Caudate nucleus (tissue), 63 donors: ENCODE measurements at places on chromosomes 1 and 21.

GRCh38 chr1:151133018-151133806 is 13.2 kb downstream of the SEMA6C start:
- DNase-seq = no peak

- DNase-seq = no peak
Observed at GRCh38 chr21:45209685-45210284, 77.9 kb downstream of the POFUT2 start.

GRCh38 chr1:20472860-20473711 is 12.9 kb downstream of the CAMK2N1 start:
- peak; percentile 19 for DNase-seq

GRCh38 chr1:186503190-186503589 is 42.3 kb upstream of the PDC start:
- DNase-seq = no peak

DNA sequence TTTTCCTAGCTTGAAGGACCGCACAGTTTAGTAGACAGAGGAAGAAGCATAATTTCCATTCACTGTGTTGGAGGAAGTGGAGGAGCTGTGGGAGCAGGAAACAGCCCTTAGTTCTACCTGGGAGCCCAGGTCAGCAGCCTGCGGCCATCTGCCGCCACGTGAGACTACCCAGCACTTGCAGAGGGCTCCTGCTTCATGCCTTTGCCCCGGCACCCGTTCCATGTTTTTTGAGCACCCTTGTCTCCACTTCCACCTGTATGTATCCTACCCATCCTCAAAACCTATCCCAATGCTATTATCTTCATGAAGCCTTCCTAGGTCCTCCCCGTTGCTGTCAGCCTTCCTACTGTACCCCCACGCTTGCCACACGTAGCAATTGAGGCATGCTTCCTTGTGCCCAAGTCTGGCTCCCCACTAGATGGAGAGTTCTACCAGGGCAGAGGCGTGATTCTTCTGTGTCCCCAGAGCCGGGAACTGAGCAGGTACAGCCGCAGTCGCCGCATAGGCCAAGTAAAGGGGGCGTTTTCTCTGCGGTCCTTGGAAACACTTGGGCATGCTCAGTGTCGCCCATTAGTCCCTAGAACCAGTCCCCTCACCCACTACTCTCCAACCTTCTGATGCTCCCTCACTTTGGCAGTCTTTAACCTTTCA is 1.9 kb downstream of the SLC6A9 start:
- DNase-seq = no peak

GRCh38 chr1:74773582-74773981 is 40.6 kb downstream of the TYW3 start:
- DNase-seq = no peak

DNA sequence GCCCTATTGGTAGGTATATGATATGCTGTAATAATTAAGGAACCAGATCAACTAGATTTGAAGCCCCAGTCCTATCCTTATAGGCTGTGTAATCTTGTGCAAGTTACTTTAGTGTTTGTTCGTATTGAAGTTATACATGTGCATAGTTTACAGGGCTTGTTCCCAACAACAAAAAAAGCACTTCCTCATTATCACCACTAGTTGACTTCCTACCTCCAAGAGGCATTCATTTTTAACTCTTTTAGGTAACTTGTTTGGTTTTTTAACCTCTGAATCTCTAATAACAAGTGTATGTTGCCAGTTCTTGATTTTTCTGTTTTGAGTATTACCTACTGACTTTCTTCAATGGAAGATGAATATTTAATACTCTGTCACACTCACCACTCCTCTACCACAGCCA is 71.9 kb downstream of the ST3GAL3 start:
- DNase-seq = no peak

DNA sequence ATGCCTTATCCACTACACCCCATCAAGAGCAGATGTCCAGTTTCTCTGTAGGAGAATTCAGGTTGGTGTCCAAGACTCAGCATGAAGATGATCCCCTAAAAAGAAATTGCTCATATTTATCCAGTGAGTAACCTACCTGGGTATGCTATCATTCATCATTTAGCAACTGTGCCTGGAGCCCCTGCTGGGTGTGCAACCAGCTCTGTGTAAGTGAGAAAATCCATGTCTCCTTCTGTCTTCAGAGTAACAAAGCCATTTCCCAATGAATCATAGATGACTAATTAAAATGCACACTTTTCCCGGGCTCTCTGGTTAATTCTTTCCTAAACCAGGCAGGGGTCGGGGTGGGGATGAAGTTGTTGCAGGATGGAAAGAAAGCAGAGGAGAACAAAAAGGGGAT is 35.8 kb downstream of the OLFML3 start:
- no peak for DNase-seq

- DNase-seq = no peak
Observed at GRCh38 chr1:186884251-186884650, 55.5 kb downstream of the PLA2G4A start.

- no peak for DNase-seq
Observed at GRCh38 chr1:42847111-42847595, 740 bp downstream of the ZNF691 start.

GRCh38 chr1:223429821-223430220 is 36.6 kb downstream of the CCDC185 start:
- DNase-seq = no peak

- DNase-seq = no peak
Observed at GRCh38 chr21:31993826-31994825, 121.3 kb downstream of the HUNK start.

DNA sequence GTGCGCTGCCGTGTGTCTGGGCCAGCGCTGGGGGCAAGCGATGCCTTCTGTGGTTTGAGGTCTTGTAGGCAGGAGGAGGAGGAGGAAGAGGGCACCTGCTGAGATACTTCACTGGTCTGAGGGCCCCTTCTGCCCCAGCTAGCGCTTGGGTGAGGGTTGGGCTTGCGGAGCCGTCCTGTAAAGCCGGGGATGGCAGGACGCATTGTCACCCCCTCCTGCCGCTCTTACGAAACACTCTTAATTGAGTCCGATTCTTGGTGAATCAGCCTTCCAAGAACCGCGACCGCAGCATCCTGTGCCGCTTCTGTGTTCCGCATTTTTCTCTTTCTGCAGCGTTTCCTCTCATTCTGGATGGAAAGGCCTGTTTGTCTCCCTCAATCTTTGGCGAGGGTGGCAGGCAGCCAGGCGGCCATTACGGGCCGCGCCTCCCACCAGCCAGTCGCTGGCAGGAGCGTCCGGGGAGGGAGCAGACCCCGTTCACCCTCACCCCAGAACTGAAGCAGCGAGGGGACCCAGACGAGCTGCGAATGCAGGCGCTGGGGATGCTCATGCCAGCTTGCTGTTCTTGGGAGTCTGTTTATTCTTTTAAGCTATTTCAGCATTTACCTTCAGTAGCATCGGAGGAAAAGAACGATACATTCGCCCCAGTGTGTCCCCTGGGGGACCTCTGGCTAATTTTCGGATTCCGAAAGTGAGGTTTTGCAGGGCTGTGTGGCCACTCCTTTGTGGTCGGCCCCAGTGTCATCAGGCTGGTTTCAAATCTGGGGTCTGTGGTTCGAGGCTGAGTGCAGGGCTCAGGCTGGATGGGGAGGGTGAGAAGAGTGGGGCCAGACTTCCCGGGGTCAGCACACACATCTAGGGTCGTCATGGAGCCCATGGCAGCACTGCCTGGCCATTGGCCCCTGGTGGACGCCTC is 62.7 kb downstream of the SKI start:
- peak; percentile 67 for DNase-seq

- no peak for DNase-seq
Observed at GRCh38 chr1:226611301-226611700, 62.7 kb downstream of the STUM start.

DNA sequence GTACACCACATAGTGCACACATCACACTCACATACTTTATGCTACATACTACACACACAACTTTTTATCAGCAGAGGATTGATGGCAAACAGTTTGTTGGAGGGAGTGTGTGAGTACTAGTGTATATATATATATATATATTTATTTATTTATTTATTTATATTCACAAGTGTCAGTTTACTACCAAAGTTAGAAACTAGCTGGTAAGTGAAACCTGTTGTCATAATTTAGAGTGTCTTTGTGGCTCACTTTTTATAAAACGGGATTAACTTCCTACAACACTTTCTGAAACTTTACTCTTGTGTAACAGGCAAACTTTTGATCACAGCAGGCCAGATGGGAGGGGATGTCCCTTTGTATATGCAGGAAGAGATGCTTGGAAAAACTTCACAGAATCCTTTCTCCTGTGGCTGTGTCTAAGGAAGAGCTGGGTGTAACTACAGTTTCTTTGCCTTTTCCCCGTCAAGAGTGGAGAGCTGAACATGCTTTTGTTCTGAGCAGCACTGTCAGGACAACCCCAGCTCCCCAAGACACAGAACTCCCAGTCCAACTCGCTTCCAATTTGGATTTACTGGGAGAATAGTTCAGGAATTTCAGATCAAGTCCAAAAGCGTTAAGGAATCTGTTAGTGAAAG is 1.9 kb upstream of the SAMD13 start:
- DNase-seq = no peak

DNA sequence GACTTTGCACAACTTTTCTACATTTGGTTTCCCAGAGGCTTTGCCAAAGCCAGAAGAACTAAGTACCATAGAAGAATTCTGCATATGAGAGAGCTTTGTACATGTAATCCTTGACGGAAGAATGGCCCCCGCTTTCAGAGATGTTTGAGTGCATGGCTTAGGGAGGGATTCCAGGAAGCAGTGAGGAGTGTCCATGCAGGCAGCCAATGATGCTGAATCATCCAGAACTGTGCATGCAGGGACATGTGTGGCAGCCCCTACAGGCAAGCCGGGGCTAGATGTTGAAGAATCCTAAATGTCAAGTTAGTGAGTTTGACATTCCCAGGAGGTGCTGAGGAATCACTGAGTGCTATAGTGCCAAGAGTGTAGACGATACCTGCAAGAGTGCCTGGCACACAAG is 9.9 kb upstream of the HAO2 start:
- DNase-seq = no peak

DNA sequence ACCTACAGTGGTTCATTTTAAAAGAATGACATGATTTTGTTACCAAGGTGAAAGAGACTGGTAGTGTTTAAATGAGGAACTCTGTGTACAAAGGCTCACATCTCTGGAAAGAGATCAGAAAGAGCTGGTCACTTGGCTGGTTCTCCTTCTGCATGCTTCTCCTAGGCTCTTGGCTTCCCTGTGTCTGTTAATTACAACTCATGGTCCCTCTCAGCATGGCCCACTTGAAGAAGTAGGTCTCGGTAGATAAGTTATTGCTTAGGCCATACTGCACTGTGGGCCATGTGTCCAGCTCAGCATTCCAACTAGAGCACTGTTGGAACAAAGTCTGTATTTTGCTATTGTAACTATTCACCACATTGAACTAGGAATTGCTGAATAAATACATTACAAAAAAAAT is 91.1 kb downstream of the KIAA0319L start:
- no peak for DNase-seq

DNA sequence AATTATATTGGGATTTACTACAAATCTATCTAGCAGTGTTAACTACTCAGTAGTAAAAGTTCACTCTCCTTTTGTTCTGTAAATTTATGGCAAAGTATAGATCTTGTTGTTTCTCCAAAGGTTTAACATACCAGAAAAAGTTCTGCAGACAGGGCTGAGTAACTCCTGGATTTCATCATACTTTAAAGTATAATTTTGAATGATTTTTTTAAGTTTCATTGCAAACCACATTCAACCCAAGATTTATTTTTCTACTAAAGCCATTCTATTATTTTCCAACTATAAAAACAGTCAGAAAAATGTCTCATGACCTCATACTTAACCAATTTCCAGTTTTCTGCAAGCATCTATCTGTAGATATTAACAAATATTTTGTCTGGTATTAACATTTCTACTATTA is 585.8 kb upstream of the ZRANB2 start:
- DNase-seq = no peak

- no peak for DNase-seq
Observed at GRCh38 chr1:164794356-164794755, 235.4 kb downstream of the PBX1 start.

GRCh38 chr1:182330303-182330702 is 61.3 kb downstream of the GLUL start:
- DNase-seq = no peak

DNA sequence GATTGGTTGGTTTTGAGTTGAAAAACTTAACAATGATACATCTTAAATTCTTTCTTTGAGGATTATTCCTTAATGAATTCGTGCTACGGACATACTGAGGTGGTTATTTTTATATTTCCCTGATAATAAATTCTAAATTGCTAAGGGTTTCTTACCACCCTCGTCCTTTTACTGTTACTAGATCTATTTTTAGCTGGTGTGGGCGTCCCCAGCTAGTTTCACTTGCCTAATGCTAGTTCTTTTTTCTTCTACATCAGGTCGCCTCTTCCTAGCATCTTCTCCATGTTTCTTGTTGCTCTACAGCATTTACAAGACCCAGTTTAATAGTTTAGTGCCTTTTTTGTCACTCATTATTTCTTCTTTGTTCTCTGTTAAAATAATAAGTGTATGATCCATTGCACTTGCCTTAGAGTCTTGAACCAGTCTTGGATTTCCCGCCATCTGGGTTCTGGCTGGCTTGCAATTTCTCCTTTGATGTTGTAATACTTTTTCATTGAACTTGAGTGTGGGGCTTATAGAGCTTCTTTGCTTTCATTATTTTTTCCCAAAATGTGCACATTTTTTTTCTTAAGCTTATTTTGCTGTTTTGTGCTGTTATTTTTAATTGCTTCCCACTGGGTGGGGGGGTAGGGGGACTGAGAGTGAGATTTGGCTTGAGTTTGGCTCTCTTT is 677 bp upstream of the HSD11B1 start:
- DNase-seq = no peak

GRCh38 chr1:201885531-201886075 is 3.1 kb upstream of the SHISA4 start:
- DNase-seq = no peak

- DNase-seq = no peak
Observed at GRCh38 chr1:164495905-164496304, 63.1 kb upstream of the PBX1 start.

GRCh38 chr1:54312796-54313316 is 93.3 kb downstream of the SSBP3 start:
- no peak for DNase-seq

- no peak for DNase-seq
Observed at GRCh38 chr1:61186753-61187152, 104.4 kb downstream of the NFIA start.

DNA sequence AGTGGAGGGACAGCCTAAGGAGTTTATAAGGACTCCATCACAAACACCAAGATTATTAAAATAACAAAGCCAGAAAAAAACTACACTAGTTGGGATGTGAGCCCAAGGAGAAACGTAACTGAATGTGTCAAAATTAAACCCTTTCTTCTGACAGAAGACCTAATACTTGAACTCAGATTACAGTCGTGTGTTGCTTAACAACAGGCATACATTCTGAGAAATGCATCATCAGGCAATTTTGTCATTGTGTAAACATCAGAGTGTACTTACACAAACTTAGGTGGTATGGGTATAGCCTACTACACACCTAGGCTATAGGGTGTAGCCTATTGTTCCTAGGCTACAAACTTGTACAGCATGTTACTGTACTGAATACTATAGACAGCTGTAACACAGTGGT is 23.4 kb downstream of the DSTYK start:
- DNase-seq = no peak
